ENCODE measurements at places on chromosomes 6 and 20.

GRCh38 chr20:23404196-23404595 is 17.1 kb downstream of the NAPB start:
- no peaks in the 10 kb centered on the region for H3K27me3 ChIP-seq
- H3K36me3 ChIP-seq, result no peaks in the 10 kb centered on the region
- H3K4me1 ChIP-seq, result peaks cover 18% of the 10 kb centered on the region
- H3K27ac ChIP-seq, result no peak overlapping the region
- DNase-seq, result no peak
- H3K4me3 ChIP-seq, result no peak overlapping the region

DNA sequence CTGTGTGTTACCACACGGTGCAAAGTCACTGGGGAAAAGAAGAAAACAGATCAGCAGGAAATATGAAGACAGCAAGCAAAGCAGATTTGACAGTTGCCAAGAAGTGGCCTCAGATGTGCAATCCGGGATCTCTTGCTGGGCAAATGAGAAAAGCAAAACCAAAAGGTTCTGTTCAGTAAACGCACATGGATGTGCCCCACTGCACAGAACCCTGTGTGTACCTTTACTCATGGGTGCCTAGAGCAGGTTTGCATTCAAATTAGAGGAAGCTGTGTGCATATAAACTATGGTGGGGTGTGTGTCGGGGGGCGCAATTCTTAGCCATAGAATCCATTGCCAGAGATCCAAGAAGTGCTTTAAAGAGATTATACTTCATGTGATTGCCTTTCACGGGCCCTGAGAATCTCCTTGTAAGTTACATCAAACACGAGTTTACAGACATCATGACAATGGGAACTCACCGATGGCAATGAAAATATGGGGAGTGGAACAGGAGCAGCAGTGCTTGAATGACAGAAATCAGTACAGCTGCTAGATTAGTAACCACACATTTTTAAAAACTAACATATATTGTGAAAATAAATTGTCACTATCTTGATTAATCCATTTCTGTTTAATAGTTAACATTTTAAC is 154.3 kb downstream of the ADGRG6 start:
- DNase-seq, result no peak
- H3K27ac ChIP-seq, result no peak overlapping the region
- H3K27me3 ChIP-seq, result no peaks in the 10 kb centered on the region

- no peak overlapping the region for H3K27ac ChIP-seq
- H3K4me3 ChIP-seq, result no peak overlapping the region
- DNase-seq, result no peak
- no peaks in the 10 kb centered on the region for H3K27me3 ChIP-seq
- no peaks in the 10 kb centered on the region for H3K36me3 ChIP-seq
These were observed 22.9 kb downstream of the ARHGAP18 start for GRCh38 chr6:129686941-129687627.

- no peak overlapping the region for H3K4me3 ChIP-seq
- no peaks in the 10 kb centered on the region for H3K4me1 ChIP-seq
- no peak for DNase-seq
- H3K27me3 ChIP-seq, result no peaks in the 10 kb centered on the region
- H3K36me3 ChIP-seq, result no peaks in the 10 kb centered on the region
These were observed 89.5 kb downstream of the CHMP4B start for GRCh38 chr20:33900521-33901131.

DNA sequence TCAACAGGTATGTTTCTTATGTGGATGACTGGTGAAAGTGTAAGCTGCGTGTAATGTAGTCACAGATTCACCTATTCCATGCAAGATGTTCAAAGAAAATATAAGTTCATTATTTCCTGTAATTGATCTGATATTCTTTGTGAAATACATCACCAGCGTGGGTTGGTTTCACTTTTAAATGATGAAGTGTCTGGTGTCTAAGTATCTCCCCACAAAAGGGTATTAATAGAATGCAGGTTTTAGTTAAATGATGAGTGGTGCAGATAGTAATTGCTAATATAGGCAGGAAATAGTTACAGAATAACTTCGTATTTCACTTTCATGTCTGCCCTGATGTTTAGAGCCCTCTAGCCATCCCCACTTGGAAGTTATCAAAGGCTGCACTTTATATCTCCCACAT is 22.2 kb downstream of the PGBD1 start:
- no peaks in the 10 kb centered on the region for H3K36me3 ChIP-seq
- H3K27me3 ChIP-seq, result no peaks in the 10 kb centered on the region
- DNase-seq, result no peak
- H3K4me1 ChIP-seq, result no peaks in the 10 kb centered on the region

GRCh38 chr6:135739288-135739687 is 112.2 kb upstream of the PDE7B start:
- no peaks in the 10 kb centered on the region for H3K27me3 ChIP-seq
- H3K27ac ChIP-seq, result no peak overlapping the region

GRCh38 chr6:87029711-87030314 is 65.1 kb downstream of the CGA start:
- H3K4me1 ChIP-seq, result no peaks in the 10 kb centered on the region
- H3K36me3 ChIP-seq, result no peaks in the 10 kb centered on the region
- no peak overlapping the region for H3K4me3 ChIP-seq
- no peak for DNase-seq

GRCh38 chr6:119105282-119105681 is 26.8 kb upstream of the FAM184A start:
- H3K27me3 ChIP-seq, result no peaks in the 10 kb centered on the region
- H3K36me3 ChIP-seq, result no peaks in the 10 kb centered on the region
- no peak for DNase-seq
- H3K27ac ChIP-seq, result no peak overlapping the region

GRCh38 chr6:1281746-1282145 is 30.2 kb upstream of the FOXQ1 start:
- no peaks in the 10 kb centered on the region for H3K4me1 ChIP-seq
- no peak for DNase-seq
- H3K27ac ChIP-seq, result no peak overlapping the region
- no peaks in the 10 kb centered on the region for H3K36me3 ChIP-seq

Data from right atrium auricular region (tissue), 2 donors.